IPS DF 6.9 (cell line): ENCODE measurements at places on chromosomes 7 and 10.

GRCh38 chr7:23787272-23787671, 77.3 kb downstream of the STK31 start:
- DNase-seq = no peak

DNA sequence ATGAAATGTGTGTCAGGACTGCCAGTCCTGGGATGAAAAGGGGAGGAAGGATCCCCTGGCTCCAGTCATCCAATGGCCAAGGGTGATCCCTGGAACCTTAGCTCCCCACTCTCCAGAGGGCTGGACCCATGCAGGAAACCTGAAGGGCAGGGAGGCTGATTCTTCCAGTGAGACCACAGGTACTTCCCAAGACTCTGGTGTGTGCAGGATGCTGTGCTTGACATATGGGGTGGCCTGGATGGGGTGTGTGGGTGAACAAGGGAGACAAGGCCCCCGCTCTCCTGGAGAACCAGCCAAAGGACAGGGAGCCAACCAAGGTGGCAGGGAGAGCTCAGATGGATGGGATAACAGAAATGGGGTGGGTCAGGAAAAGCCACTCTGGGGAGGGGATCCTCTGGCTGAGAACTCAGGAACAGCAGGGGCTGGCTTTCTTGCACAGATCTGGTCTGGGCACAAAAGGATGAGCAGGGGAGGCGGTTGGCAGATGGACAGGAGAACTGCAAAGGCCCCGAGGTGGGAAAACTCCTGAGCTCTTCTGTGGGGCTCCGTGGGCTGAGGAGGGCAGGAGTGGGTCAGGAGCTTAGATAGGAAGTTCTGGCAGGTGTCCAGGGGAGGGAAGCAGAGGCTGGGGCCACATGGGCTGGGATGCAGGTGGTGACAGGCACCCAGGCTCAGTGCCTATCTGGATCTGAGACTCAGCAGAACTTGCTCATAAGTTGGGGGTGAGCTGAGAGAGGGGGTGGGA, 100.6 kb downstream of the ARHGAP22 start:
- DNase-seq = no peak

GRCh38 chr7:4808026-4808425, 32.6 kb downstream of the AP5Z1 start:
- DNase-seq = no peak

DNA sequence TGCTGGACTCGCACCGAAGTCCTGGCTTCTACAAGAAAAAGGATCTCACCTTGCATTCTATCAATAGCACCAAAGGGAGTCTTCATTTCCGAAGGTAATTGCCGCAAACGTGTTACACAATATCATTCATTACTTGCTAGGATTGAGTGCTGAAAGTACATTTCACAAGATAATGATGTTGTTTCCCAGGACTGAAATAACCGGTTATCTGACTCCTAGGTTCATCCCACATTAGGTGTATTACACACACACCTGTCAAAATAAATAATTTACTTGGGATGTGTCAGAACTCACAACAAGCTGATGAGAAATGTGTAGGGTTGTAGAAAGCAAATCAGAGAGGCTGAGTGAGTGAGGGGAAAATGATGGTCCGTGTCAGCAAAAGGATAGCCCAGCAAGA, 219.4 kb upstream of the RHOBTB1 start:
- DNase-seq = no peak

GRCh38 chr10:49508654-49509053, 30.3 kb downstream of the ERCC6 start:
- DNase-seq = no peak

DNA sequence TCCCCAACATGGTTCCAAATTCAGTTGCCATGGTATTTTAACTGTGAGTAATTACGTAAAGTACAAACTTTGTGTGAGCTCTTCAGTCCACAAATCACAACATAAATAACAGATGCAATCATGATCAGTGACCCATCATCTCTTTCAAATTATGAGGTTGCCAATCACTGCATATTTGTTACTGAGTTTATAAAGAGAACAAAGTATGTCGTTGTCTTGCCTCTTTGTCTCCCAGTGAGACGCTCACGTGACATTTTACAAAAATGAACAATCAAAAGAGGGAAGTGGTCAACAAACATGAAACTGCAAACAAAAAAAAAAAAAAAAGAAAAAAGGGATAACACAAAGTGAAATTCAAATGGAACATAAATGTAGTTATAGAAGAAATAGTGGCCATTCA, 122.7 kb upstream of the PDSS1 start:
- no peak for DNase-seq

GRCh38 chr7:155971180-155971770, 159.0 kb upstream of the SHH start:
- no peak for DNase-seq

GRCh38 chr10:127243490-127244272, 47.3 kb upstream of the INSYN2A start:
- DNase-seq = peak; percentile 29

GRCh38 chr10:78777867-78778266, 290.9 kb upstream of the ZMIZ1 start:
- no peak for DNase-seq

DNA sequence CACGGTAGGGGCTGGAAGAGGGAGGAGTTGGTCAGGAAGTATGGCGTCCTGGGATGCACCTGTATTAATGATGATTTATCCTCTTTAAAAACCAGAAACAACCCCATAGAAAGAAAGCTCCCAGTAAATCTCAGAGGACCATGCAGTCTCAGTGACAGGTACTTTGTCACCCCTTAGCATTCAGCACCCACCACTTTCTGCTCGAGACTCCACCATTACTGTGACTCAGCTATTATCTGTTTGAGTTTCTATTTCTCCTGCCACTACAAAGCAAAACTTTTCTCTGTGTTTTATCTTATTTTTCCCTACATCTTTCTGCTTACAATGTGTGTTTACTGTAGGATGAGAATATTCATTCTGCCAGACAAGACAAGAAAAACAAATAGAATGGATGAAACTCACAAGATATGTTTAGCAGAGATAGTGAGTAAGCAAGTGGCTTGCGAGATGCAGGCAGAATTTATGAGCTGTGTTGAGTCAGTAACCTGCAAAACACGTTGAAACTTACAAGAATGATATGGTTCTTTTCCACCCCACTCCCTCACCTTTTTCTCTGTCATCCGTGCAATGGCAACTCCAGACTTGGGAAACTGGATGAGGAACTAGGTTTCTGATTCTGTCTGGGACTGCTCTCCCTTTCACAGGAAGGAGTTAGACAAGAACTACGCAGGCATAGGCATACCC, 127.1 kb downstream of the AOAH start:
- no peak for DNase-seq

GRCh38 chr7:99365318-99366141, 9.0 kb upstream of the ARPC1B start:
- DNase-seq = no peak

GRCh38 chr7:115471891-115472290, 550.0 kb downstream of the MDFIC start:
- DNase-seq = no peak

DNA sequence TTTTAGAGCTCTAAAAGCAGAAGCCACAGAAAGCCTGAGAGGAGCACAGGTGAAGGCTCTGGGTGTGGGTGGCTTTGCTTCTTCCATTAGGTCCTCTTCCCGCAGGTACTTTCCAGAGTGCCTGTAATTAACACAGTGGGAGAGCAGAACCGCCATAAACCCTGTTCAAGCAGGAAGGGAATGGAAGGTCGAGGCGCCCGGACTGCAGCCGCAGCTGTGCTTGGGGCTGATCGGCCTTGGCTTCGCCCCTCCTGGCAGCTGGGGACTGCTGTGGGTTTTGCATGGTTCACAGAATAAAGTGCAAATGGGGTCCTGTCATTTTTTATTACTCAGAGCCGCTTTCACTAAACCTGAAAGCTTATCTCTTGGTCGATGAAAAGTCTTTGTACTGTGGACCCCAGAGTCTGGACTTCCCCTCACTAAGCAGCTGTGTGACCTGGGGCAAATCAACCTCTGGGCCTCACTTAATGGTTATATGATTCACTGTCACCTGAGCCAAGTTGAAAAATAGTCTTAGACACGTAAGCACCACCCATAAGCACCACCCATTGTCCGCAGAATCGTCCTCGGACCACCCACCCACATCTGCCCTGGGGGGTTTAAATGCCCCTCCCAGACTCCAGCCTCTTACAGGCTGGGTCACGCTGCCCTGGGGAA, 100.9 kb downstream of the XRCC2 start:
- DNase-seq = no peak

DNA sequence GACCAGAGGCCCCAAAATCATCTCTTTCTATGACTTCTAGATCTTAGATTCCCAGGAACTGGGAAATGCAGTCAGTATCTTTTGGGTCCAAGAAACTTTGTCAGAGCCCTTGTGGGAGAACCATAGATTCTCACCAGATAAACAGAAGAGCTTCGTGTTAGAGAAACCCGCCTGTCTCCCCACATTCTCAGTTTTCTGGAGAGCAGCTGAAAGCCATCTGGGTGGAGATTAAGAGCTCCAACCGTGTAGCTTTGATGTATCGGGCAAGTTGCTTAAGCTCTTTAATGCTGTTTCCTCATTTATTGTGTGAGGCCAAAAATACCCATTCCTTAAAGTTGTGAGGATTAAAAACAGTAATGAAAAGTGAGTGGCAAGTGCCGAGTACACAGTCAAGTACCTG, 107.6 kb downstream of the WDR37 start:
- DNase-seq = no peak

- no peak for DNase-seq
These were observed 129.5 kb downstream of the LHPP start for GRCh38 chr10:124591123-124591495.

DNA sequence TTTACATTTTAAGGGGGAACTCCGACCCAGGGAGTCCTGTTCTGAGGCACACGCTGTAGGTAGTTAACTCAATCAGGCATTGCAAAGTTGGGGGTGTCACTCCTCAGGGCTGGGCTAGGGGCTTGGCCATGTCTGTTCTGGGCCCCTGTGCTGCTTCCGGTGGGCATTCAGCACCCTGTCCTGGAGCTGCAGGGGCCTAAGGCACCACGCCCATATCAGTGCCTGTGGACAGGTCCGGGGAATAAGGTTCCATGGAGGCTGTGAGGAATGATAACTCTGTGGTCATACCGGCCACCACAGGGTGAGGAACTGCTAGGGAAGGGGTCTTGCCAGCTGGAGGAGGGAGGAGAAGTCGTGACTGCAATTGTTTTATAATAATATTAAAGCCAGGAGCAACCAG, 539.1 kb upstream of the FOXK1 start:
- no peak for DNase-seq

DNA sequence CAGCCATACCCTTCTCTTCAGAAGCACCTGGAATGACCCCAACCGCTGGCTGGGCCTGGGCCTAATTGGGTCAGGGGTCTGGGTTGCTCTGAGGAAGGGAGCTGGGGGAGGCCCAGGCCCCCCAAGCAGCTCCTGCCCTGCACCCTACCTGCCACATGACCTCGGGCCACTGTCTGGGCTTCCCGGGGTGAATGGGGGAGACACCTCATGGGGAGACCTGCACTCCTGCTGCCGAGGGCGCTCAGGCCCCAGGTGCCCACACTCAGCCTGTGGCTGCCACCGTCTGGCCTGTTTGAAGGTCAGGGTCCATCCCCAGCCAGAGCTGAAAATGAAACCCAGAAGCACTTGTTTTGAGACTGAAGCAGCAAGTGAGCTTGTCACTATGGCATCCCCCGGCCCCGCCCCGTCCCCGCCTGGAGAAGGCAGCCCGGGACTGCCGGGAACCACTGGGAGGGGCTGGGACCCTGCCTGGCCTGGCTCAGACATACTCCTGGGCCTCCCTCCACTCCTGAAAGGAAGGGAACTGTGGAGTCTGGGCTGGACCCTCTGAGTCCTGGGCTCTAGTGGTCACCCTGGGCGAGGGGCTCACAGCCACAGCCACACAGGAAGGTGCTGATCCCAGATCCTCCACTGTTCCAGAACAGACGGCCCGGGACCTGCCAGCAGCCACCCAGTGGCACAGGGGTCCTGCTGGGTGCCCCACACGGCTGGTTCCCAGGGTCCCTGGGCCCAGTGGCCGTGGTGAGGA, 7.4 kb upstream of the MICALL2 start:
- DNase-seq = no peak

GRCh38 chr10:82245906-82246560, 371.0 kb downstream of the NRG3 start:
- no peak for DNase-seq

DNA sequence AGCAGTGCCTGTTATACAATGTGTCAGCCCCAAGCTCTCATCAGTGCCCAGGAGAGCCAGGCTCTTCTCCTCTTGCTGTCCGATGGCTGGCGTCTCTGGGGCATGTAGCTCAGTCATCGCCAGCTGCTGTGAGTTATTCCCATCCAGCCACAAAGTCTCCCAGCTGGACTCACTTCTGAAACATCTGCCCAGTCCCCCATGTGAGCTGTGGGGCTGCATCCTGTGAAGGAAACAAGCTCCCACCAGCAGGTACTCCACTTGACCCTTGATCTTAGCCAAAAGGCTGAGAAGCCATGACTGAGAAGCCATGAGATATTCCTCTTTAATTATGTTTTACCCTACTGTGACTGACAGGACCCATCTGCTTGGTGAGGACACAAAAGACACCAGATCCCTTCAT, 212.7 kb upstream of the IGFBP3 start:
- no peak for DNase-seq

DNA sequence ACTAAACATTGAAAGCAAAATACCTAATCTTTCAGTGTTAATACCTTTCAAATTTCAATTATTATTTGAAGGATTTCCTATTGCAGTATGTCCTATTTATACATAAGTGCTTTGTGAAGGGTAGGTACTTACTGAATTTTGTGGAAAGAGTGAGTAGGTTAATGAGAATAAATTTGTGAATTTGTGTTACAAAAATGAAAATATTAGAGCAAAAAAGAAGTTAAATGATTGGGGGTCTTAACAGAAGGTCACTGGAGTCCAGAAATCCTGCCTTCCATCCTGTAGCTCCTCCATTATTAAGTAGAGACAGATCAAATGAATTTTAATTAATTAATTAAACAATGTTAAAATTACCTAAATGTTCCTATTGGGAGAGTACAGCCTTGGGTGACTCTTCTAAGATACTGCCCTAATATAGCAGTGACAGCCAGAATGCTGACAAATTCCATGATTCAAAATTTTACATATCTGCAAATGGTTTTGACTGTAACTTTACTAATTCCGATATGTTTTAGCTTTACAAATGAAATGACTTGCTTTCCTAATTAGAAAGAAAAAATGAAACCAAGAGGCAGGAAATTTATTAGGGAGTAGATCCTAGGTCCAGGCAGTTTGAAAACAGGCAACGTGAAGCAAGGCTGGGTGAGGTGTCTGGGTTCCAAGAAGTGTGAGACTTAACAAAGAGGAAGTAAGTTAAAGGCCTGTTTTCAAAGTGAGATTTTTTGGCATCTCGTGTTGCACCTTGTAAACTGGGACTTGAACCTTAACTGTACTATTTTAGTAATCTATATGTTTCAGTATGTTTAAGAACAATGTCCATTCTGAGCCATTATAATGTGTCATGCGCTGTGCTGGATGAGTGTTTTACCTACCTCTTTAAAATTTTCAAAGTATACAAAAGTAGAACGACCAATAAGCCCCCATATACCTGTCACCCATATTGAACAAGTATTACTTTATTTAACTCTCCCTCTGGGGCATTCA, 1.5 kb downstream of the PIK3CG start:
- DNase-seq = no peak

GRCh38 chr7:50739744-50740435, 42.8 kb downstream of the GRB10 start:
- DNase-seq = no peak

GRCh38 chr7:56087445-56087844, 5.3 kb downstream of the PHKG1 start:
- DNase-seq = no peak
